ENCODE measurements at places on chromosomes 13 and 19. TPM values are rescaled to one million over a fixed set of nuclear protein-coding genes. Genes with fewer than 3 reads are reported as not detected.

GRCh38 chr13:41307884-41308640 is 3.0 kb upstream of the NAA16 start:
- DNase-seq, result no peak

GRCh38 chr13:94673851-94674250 is 38.5 kb downstream of the SOX21 start:
- no peak for DNase-seq

- no peak for DNase-seq
These were observed 31.5 kb upstream of the IRS2 start for GRCh38 chr13:109817591-109818535.

- DNase-seq, result no peak
These were observed 74.0 kb downstream of the DHRS12 start for GRCh38 chr13:51729866-51730553.

Gene PNMA8C
- total RNA-seq, result 0.06 TPM

Gene EXOSC5
- total RNA-seq, result 12.7 TPM

DNA sequence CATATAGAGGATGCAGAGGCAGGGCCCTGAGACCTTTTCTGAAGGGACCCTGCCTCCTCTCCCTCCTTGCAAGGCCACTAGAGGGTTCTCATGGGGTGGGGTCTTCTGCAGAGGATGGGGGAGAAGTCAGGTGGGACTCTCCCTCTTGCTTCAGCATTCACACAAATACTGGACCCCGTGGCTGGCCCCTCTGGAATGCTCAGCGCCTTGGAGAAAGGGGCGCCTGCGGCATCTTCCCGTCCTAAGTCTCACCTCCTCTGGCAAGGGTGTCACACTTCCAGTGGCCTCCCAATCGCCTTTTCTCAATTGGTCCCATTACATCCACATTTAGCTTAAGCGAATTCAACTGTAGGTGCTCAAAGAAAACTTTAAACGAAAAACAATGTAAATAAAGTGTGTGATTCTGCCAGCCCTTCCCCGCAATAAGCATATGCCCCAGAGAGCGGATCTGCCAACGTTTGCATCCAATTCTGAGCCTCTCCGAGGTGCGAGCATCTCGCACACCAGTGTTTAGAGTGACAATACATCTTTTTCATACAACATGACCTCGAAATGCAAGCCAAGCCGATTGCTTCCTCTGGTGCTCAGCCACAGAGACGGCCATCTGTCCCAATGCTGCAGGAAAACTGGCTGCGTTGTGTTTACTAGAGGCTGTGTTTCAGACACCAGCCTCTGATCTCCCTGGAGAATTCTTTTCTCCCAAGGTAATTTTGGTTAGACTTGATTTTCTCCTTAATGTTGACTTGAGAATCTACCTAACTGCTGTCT is 69.1 kb upstream of the WASF3 start:
- DNase-seq, result no peak

DNA sequence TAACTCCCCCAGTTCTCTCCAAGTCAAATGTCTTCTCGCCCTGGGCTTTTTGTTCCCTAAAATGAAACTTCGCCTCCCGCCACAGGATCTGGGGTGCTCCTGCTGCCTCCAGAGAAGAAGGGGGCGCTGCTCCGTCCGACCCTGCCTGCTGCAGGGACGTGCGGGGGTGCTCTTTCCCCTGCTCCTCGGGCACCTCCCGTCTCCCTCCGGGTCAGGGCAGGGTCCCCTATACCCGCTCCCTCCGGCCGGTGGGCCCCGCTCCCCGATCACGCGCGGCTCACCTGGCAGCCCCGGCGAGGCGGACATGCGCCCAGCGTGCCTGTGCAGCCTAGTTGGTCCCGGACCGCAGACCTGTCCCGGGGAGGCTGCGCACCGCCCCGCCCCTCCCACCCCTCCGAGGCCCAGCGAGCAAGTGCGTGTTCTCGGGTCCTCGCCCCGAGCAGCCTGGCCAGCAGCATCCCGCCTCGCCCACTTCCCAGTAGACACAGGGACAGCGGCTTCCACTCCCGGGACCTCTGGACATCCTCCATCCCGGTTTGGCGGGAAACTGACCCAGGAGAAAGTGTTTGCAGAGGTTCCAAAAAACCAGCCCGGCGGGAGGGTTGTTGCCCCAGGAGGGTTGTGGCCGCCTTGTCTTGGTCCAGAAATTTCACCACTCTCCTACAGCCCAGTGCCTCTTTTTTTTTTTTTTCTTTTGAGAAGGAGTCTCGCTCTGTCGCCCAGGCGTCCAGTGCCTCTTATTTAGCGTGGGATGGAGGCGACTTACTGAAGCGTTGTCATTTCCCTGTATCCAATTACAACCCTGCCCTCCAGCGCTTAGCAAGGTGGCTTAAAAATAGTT is at the start of gene OXGR1:
Gene OXGR1 (minus strand): TSS at position 460 of the 841 bp plus-strand sequence. CDS start 6,717 bp downstream, outside the sequence.
- peak; percentile 28 for DNase-seq

Gene CATSPERD
- not detected for total RNA-seq

- no peak for DNase-seq
These were observed 21.7 kb downstream of the IRS2 start for GRCh38 chr13:109764470-109765291.

- no peak for DNase-seq
These were observed 719.2 kb downstream of the OLFM4 start for GRCh38 chr13:53747825-53748224.

Gene PTH2
- not detected for total RNA-seq

Gene ADGRE1
- total RNA-seq, result 0.24 TPM

Gene RFPL4A
- total RNA-seq, result not detected

GRCh38 chr19:17997969-17998826 is 9.8 kb upstream of the ARRDC2 start:
- DNase-seq, result peak; percentile 55

Gene GPR18
- total RNA-seq, result not detected

- DNase-seq, result no peak
These were observed 38.1 kb downstream of the UCHL3 start for GRCh38 chr13:75587679-75588078.

Gene DENND1C
- 2.8 TPM for total RNA-seq

GRCh38 chr13:51317262-51317661 is 22.2 kb upstream of the SERPINE3 start:
- no peak for DNase-seq

Gene SYNGR4
- total RNA-seq, result not detected

DNA sequence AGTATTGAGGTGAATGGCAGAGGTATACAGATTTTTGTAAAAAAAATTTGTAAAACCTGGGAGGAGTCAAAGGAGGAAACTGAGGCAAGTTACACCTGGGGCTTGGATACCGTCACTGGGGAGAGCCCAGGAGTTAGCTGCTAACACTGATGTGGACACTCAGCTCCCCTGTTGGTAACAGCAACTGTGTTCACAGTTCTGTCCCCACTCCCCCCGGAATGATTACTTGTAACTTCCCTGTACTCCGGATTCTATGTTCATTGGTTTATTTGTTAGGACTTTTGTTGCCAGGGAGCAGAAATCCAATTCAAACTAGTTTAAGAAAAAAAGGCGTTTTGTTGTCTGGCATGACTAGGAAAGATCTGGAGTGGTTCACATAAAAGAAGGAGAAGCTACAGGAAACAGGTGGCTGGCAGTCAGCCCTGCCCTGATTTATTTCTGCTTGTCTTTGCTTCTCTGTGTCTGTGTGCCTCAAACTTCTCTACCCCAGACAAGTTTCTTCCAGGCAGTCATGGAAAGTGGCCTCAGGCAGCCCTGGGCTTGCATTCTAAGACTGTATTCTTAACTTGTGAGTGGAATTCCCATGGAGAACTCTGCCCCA is 2.3 kb upstream of the GPR12 start:
- DNase-seq, result no peak

GRCh38 chr13:112248862-112249592 is 127.1 kb upstream of the SPACA7 start:
- no peak for DNase-seq

DNA sequence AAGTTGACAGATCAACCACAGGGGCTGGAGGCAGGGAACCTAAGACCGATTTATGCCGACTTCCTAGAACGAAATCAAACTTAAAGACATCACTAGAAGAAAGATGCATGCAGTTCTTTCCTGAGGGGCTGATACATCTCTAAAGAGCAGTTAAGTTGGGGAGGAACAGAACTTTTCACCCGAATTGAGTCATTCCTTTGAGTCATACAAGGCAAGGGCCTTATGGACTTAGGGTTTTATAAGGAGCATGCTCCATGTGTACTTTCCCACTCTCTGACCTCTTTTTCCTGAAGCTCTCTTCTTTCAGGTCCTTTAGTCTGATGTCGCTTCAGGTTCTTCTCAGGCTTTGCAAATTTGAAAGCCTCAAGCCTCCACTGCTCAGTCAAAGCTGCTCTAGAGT is 7.9 kb upstream of the FBXL3 start:
- no peak for DNase-seq

GRCh38 chr19:4844348-4845179 is 13.1 kb upstream of the TICAM1 start:
- no peak for DNase-seq

Gene ZNF154
- 0.67 TPM for total RNA-seq

Gene FBXO27
- total RNA-seq, result 2.8 TPM

Gene NRTN
- 1.2 TPM for total RNA-seq

Gene AXL
- total RNA-seq, result 27.4 TPM

DNA sequence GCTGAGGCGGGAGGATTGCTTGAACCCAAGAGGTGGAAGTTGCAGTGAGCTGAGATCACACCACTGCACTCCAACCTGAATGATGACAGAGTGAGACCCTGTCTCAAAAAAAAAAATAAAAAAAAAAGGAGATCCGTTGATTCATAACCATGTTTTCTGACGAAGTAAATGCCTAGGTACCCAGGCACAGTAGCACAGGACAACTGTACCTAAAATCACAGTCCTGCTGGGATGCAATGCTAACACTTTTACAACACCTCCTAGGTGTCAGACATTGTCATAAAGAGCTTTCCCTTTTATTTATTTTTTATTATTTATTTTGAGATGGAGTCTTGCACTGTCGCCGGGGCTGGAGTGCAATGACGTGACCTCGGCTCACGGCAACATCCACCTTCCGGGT is 2.5 kb upstream of the TTC9B start:
- DNase-seq, result no peak

- no peak for DNase-seq
These were observed 56.1 kb downstream of the LRCH1 start for GRCh38 chr13:46609052-46609451.

DNA sequence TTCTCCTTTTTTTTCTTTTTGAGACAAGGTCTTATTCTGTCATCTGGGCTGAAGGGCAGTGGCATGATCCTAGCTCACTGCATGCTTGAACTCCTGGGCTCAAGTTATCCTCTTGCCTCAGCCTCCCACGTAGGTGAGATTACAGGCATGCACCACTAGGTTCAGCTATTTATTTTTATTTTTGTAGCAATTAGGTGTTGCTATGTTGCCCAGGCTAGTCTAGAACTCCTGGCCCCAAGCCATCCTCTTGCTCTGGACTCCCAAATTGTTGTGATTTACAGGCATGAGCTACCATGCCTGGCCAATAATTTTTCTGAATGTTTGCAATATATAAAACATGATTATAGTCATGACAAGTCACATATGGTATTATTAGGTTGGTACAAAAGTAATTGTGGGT is 161.1 kb upstream of the ATXN8OS start:
- no peak for DNase-seq

Gene ASF1B
- 6.5 TPM for total RNA-seq

- DNase-seq, result no peak
These were observed 122.5 kb downstream of the STK24 start for GRCh38 chr13:98454389-98454881.

Gene MEF2B
- 3.5 TPM for total RNA-seq

- no peak for DNase-seq
These were observed 545.2 kb downstream of the GPC6 start for GRCh38 chr13:93771782-93772181.

- no peak for DNase-seq
These were observed 99.0 kb downstream of the MYO16 start for GRCh38 chr13:108728370-108728769.

GRCh38 chr19:18903156-18904037 is 7.4 kb upstream of the CERS1 start:
- DNase-seq, result no peak

- no peak for DNase-seq
These were observed 25.3 kb upstream of the GPR183 start for GRCh38 chr13:99332456-99332855.

All from left colon (tissue), 2 donors.